Cardiac ventricle fibroblast (primary cell): ENCODE measurements at places on chromosomes 13 and 19. TPM values are rescaled to one million over a fixed set of nuclear protein-coding genes. Genes with fewer than 3 reads are reported as not detected.

The CCL25 gene
- total RNA-seq, result not detected in 2 replicates

The ZNF285 gene
- 3.5 and 11.0 TPM in 2 replicates for total RNA-seq

The TRMT1 gene
- 20.6 and 31.8 TPM in 2 replicates for total RNA-seq

The FGF22 gene
- total RNA-seq, result not detected in 2 replicates

The RNF17 gene
- not detected in 2 replicates for total RNA-seq

The NRTN gene
- total RNA-seq, result not detected in 2 replicates

The SIGLEC9 gene
- not detected in 2 replicates for total RNA-seq

The HS6ST3 gene
- total RNA-seq, result not detected in 2 replicates

The DNASE2 gene
- 30.2 and 36.6 TPM in 2 replicates for total RNA-seq

The ZNF226 gene
- 14.2 and 21.7 TPM in 2 replicates for total RNA-seq

The LILRB3 gene
- not detected in 2 replicates for total RNA-seq

The LSR gene
- total RNA-seq, result 1.2 and 1.4 TPM in 2 replicates

The ZNF699 gene
- total RNA-seq, result 9.8 and 12.2 TPM in 2 replicates

The SLITRK5 gene
- total RNA-seq, result under 0.01 TPM in 1 of 2 replicates, not detected in the other

The ADGRE2 gene
- total RNA-seq, result 0.24 and 0.31 TPM in 2 replicates

The LGALS14 gene
- not detected in 2 replicates for total RNA-seq

The ZNF548 gene
- 13.2 and 16.8 TPM in 2 replicates for total RNA-seq

The LHB gene
- not detected in 2 replicates for total RNA-seq

The ZNF541 gene
- not detected in 2 replicates for total RNA-seq

The FPR3 gene
- 0.44 TPM in 1 of 2 replicates, not detected in the other for total RNA-seq

The KANK3 gene
- total RNA-seq, result 1.00 and 2.2 TPM in 2 replicates

The TMEM145 gene
- total RNA-seq, result not detected in 2 replicates

The ZNF440 gene
- 8.6 and 9.3 TPM in 2 replicates for total RNA-seq

The TSPAN16 gene
- not detected in 2 replicates for total RNA-seq

The IL12RB1 gene
- total RNA-seq, result not detected in 2 replicates

The ZNF229 gene
- total RNA-seq, result 8.4 and 11.9 TPM in 2 replicates

The MAG gene
- total RNA-seq, result 0.34 and 2.9 TPM in 2 replicates

The UGGT2 gene
- 18.0 and 21.4 TPM in 2 replicates for total RNA-seq
